Hematopoietic multipotent progenitor cell treated with erythropoietin and hydrocortisone succinate and interleukin-3 and kit ligand, for 4 days (in vitro differentiated cells): ENCODE measurements at places on chromosomes 4 and X.

DNA sequence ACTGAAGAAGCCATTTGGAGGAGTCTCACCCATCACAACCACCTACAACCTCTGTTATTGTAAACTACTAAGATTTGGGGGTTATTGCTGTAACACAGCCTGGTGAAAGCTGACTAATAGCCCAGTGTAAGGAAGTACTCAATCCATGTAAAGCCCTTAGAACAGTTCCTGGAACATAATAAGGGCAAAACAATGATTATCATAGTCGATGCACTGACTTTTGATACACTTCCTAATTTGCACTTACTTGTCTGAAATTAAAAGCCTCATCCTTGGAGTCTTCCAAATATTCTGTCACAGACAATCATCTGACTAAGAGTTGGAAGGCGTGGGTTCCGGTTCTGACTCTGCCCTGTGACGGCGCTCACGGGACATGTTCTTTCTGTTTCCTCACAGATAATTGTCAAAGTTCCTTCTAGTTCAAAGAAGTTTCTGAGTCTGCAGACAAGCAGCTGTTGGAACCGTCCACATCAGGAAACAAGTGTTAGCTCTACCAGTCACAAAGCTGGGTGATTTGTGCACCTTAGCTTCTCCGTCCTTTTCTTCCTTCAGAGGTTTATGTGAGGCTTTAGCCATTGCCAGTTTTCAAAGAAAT is 33.4 kb upstream of the RASGEF1B start:
- peak; percentile 93 for DNase-seq

DNA sequence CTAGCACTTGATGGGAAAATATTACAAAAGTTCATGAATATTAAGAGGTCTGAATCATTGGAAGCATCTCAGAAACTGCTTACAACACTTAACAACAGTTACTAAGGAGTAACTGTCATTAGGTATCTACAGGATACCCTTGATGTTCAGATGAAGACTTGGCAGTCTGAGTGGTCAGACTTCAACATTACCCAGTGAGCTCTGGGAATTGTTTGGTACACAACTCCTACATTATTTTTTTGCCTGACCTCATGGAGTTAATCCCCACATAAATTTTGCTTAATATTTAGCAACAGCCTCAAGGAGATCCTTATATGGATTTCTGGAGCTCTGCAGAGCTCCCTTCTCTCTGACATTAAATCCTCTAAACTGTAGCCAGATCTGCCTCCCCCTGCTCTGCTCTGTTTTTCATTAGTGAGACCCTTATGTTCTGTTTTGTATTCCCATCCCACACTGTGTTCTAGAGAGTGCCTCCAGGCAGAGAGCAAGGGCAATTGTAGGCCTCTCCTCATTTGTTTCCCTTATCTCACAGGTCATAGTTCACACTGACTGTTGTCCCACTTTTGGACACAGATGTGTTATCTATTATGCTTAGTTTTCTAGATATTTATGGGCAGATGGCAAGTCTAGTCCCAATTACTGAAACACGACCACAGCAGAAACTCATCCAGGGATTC is 368.8 kb downstream of the GASK1B start:
- no peak for DNase-seq

- no peak for DNase-seq
Observed at GRCh38 chrX:150236327-150236726, 126.8 kb upstream of the MAMLD1 start.

DNA sequence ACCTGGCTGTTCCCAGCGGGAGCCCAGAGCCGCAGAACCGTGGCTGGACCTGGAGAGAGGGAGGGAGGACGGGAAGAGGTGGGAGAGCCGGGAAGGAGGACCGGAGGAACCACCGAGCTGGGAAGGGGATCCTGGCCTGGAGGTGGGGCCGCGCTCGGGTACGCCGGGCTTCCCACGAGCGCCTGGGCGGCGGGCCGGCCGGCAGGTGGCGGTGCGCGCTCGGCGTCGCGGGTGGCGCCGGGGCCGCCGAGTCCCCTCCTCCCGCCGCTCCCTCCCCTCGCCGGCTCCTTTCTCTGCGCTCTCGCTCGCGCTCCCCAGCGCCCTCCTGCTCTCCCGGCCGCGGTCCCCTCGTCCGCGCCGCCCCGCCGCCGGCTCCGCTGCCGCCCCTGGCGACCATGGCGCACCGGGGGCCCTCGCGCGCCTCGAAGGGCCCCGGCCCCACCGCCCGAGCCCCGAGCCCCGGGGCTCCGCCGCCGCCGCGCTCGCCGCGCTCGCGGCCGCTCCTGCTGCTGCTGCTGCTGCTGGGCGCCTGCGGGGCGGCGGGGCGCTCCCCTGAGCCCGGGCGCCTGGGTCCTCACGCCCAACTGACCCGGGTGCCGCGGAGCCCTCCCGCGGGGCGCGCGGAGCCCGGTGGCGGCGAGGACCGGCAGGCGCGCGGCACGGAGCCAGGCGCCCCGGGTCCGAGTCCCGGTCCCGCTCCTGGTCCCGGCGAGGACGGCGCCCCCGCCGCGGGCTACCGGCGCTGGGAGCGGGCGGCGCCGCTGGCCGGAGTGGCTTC is at the start of gene SORCS2:
Gene SORCS2 (plus strand): TSS at position 287 of the 778 bp plus-strand sequence.
- peak; percentile 79 for DNase-seq

GRCh38 chr4:15873117-15873516 is 65.4 kb downstream of the FGFBP1 start:
- DNase-seq, result no peak

DNA sequence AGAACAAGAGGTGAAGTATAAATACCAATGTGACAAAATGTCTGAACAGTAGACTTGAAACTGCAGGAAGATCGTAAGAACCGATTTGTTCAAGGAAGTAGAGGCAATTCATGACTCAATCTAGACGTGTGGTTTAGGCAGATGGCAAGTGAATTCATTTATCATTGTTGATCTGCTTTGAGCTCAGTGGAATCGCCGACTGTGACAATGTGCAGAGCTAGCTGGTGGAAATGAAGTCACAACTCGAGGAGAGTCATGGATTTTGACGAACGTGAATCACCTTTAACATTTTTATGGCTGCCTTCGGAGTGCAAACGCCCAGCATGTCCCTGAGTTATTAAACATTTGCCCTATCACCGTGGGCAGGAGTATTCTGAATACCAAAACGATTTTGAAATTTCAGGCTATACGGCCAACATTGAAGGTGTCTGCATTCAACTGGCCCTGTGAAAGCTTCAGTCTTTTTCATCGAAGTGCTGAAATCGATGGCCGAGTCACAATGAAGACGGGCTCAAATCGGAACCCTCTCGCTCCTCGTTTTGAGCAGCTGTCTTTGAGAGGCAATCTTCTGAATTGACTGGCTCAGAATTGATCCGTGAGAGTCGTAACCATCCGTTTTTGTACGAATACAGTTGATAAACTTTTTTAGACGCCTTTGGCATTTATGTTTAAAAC is 689 bp upstream of the OGT start:
- DNase-seq, result peak; percentile 73

- no peak for DNase-seq
Observed at GRCh38 chr4:184255361-184255760, 37.7 kb upstream of the ENPP6 start.

- DNase-seq, result no peak
Observed at GRCh38 chr4:74642006-74642405, 152.3 kb downstream of the BTC start.

- DNase-seq, result no peak
Observed at GRCh38 chr4:180680305-180680704, 1562.9 kb upstream of the TENM3 start.

GRCh38 chr4:17577665-17578481 is 875 bp downstream of the LAP3 start:
- peak; percentile 70 for DNase-seq

DNA sequence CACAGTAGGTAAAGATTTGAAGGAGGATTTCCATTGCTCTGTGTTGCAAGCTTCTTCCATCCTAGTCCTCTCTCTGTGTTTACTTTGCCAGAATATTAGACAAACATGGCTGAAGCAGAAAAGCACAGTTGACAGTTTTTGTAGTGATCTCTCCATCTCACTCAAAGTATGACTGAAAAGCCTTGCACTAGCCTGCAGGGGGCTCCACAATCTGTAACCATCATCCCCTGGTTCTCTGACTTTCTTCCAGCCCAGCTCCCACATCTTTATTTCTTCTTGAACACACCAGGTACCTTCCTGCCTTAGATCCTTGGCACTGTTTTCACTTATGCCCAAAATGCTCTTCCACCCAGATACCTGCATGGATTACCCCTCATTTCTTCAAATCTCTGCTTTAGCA is 34.1 kb upstream of the HHIP start:
- DNase-seq, result peak; percentile 41

GRCh38 chr4:182880387-182881356 is 36.5 kb downstream of the DCTD start:
- no peak for DNase-seq

- no peak for DNase-seq
Observed at GRCh38 chr4:54568184-54568583, 89.6 kb upstream of the KIT start.
